Natural killer cell treated with Interleukin-12 subunit alpha and Interleukin-12 subunit beta and Interleukin-15 and Interleukin-18, amount 100 ng/mL, for 72 hours (primary cell): ENCODE measurements at places on chromosomes 11 and 22. TPM values are rescaled to one million over a fixed set of nuclear protein-coding genes. Genes with fewer than 3 reads are reported as not detected.
A peak's percentile ranks its signal among the peaks of the same experiment; 100 is the strongest.

TMEM191B gene
- total RNA-seq = 2.2 TPM

SYT7 gene
- total RNA-seq = not detected

DEUP1 gene
- total RNA-seq = not detected

NKAPD1 gene
- total RNA-seq = 21.1 TPM

IFT27 gene
- total RNA-seq = 23.3 TPM

FADS1 gene
- 50.4 TPM for total RNA-seq

AGBL2 gene
- total RNA-seq = 2.4 TPM

TMEM151A gene
- not detected for total RNA-seq

DNA sequence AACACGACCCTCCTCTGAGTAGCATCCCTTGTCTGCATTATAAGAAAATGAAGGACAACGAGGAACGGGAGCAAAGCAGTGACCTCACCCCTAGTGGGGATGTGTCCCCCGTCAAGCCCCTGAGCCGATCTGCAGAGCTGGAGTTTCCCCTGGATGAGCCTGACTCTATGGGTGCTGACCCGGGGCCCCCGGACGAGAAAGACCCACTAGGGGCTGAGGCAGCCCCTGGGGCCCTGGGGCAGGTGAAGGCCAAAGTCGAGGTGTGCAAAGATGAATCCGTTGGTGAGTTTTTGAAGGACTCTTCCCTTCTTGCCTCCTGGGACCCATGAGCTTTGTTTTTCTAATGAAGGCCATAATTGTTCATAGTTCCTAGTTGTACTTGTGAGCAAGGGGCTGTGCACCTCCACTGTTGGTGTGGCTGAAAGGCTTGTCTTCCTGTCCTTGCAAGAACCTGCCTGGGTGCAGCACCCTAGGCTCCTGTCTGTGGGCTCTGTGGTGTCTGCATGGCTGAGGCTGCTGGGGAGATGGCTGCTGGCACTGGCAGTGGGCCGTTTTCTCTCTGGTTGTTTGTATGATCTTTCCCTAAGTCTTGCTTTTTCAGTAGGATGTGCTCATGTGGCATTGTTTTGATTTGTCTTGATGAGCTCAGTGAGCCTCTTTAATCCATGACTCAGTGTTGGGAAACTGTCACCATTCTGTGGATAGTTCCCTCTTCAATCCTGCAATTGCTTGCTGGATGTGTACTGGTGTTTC, 10.1 kb downstream of the DGCR8 start:
- DNase-seq = peak; percentile 40

DNA sequence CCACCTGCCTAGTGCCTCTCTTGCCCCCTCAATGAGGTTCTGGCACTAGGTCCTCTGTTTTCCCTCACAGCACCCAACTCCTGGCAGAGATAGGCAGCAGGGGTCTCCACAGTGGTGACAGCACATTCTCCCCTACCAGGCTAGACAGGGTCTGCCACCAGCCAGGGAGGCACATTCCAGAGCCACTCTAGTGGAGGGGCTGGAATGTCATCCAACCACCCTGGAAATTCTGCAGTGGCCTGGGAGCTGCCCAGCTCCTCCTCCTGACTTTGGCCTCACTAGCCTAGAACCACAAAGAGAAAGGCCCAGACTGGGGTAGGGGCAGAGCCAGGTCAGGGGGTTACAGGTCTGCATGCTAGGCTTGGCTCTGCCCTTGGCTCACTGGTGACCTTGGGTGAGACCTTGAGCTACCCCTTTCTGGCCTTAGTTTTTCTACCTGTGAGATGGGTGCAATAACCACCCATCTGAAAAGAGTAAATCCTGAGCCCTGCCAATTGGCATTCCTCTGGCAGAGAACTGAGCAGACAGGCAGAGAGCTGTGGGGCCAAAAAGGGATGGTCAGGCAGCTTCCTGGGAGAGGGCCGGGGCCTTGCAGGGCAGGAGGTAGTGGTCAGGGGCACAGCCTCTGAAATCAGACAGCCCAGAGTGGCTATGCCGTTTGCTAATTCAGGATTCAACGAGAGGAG, 7.1 kb downstream of the P2RY2 start:
- no peak for DNase-seq

- no peak for DNase-seq
These were observed 13.1 kb downstream of the SYNGR1 start for GRCh38 chr22:39362932-39363331.

DNA sequence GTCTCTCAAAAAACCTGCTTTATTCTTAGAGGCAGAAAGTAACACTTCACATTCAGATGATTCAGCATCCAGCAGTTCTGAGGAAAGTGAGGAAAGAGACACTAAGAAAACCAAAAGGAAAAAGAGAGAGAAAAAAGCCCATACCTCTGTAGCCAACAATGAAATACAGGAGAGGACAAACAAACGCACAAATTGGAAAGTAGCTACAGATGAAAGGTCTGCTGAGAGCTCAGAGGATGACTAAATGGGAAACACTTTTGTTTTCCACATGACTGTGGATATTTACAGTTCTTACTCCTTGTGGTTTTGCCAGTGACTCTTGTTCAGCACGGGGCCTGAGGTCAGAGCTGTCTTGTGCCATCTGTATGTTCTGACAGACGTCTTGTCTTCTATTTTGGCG, 3.8 kb downstream of the TIMM8B start:
- no peak for DNase-seq

- no peak for DNase-seq
These were observed 111.7 kb downstream of the BUD13 start for GRCh38 chr11:116661056-116661455.

- DNase-seq = no peak
These were observed 3.4 kb upstream of the POU2AF1 start for GRCh38 chr11:111382451-111382850.

DNA sequence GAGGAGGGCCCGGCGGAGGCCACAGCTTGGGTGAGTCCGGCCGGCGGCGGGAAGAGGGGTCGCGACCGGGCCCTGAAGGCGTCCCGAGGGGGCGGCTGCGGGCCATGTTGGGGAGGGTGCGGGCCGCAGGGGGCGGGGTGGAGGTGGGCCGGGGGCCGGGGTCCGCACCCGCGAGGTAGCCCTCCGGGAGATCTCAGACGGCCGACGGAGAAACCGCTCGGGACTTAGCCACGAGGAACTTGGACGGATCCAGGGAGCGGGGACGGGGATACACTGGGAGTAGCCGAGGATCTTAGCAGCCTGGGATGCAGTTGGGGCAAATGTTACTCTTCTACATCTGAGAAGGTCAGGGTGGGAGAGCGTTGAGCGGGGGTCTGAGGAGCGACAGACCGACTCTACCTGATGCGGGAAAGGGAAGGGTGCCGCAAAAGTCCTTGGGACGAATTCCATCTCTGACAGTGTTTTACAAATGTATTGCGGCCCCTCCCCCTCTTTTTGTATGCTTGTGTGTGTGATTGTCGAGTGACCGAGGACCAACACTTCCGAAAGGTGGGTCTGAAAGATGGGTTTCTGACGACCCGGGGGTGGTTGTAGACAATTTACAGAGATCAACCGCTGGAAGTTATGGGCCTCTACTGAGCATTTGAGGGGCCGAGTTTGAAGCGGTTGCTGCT, 658 bp downstream of the STIP1 start:
- no peak for DNase-seq

DNA sequence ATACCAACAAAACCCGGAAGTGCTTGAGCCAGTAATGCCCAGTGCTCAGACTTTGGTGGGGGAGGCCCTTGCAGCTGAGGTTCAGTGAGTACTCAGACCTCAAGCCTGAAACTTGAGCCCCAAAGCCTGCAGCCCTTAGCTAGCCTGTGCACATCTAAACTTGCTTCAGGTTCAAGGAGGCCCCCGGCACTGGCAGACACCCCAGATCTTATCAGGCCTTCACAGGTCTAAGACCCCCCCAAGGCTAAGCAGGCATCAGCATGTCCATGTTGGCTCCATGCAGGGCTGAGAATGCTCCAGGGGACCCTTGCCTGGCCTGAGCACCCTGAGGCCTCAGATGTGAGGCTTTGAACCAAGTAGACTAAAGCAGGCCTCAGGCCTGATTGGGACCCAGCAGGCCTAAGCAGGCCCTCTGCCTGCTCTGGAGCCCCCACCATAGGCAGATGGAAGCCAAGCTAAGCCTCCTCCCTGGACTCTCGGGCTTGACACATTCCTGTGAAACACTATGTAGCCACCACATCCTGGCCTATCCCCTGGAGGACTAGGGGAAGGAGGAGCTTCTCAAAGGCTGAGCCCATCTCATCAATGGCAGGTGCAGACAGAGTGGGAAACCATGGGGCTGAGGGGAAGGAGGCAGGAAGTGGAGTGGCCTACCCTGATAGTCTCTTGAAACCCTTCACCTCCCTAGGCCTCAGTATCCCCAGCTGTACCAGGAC, 1.2 kb upstream of the CASTOR1 start:
- no peak for DNase-seq

- peak; percentile 57 for DNase-seq
These were observed 8.8 kb downstream of the OSBPL5 start for GRCh38 chr11:3156282-3156660.

GRCh38 chr22:19291218-19291579, 320 bp downstream of the CLTCL1 start:
- no peak for DNase-seq

GRCh38 chr11:62410972-62411371, 7.9 kb upstream of the SCGB1A1 start:
- peak; percentile 44 for DNase-seq

GRCh38 chr11:14435717-14436512, 63.7 kb downstream of the COPB1 start:
- no peak for DNase-seq

DNA sequence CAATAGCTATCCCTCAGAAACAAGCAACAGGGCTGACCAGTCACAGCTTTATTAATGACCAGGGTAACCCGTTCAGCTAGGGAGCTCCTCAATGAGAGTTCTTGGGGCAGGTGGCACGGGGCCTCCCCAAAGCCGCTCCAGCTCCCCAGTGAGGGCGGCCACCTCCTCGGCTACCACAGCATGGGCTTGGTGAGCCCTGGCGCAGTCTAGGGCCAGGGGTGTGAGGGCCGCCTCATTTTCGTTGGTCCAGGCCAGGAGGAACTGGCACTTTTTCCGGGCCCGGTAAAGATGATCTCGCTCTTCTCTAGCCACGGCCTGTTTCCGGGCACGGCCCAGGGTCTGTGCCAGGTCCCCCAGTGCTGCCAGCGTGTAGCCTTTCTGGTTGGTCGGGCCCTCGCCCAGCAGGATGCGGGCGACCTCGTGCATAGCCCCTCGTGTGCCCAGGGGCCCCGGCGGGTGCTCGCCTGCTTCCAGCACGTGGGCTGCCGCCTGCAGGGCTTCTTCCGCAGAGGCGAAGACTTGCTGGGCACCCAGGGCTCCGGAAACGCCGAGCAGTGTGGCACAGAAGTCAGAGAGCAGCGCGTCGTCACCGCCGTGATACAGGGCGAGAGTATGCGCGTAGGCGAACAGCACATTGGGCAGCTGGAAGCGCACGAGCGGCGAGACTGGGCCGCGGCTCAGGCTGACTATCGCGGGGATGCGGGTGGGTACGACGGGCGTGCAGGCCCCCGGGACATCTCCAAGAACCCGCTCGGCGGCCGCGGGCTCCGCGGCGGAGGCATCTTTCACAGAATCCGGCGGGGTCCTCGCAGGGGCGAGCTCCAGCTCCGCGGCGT, 913 bp downstream of the ZNHIT2 start:
- no peak for DNase-seq

GRCh38 chr11:33761471-33761870, 12.8 kb downstream of the FBXO3 start:
- no peak for DNase-seq

DNA sequence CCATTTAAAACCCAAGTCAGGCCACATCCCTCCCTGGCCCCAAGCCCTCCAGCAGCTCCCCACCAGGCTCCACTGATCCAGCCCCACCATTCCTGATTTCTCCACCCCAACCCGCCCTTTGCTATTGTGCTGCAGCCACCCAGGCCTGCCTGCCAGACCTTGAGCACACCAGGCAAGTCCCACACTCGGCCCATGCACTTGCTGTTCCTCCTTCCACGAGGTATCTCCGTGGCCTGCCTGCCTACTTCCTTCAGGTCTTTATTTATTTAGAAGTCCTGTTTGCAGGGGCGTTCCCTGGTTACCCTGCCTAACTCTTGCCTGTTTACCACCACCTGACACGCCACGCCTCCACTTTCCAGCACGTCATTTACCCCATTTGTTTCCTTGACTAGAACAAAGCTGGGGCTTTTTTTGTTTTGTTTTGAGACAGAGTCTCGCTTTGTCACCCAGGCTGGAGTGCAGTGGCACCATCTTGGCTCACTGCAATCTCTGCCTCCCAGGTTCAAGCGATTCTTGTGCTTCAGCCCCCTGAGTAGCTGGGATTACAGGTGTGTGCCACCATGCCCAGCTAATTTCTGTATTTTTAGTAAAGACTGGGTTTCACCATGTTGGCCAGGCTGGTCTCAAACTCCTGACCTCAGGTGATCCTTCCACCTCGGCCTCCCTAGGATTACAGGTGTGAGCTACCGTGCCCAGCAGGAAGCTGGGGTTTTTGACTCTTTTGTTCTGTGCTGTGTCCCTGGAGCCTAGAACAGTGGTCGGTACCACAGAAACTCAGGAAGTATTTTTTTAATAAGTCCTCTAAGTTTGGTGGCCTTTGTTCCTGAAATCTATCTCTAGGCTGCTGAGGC, 6.7 kb downstream of the CENPM start:
- no peak for DNase-seq

- no peak for DNase-seq
These were observed 493.7 kb upstream of the CCDC90B start for GRCh38 chr11:83779876-83780275.

DNA sequence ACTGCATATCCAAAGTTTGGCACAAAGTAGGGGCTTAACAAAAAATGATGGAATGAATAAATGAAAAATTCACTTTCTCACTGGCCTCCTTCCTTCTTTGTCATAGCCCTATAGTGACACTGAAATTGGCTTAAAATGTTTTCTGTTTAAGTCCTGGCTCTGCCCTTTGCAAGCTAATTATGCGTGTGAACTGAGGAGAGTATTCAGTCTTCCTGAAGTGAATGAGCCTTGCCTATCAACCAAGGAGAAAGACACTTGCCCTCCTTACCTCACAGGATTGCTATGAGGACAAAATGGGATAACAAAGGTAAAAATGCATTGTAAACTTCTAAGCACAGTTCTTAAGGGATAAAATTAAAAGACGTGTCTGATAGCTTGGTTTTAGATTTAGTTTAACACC, 729.8 kb upstream of the ANO3 start:
- no peak for DNase-seq

DNA sequence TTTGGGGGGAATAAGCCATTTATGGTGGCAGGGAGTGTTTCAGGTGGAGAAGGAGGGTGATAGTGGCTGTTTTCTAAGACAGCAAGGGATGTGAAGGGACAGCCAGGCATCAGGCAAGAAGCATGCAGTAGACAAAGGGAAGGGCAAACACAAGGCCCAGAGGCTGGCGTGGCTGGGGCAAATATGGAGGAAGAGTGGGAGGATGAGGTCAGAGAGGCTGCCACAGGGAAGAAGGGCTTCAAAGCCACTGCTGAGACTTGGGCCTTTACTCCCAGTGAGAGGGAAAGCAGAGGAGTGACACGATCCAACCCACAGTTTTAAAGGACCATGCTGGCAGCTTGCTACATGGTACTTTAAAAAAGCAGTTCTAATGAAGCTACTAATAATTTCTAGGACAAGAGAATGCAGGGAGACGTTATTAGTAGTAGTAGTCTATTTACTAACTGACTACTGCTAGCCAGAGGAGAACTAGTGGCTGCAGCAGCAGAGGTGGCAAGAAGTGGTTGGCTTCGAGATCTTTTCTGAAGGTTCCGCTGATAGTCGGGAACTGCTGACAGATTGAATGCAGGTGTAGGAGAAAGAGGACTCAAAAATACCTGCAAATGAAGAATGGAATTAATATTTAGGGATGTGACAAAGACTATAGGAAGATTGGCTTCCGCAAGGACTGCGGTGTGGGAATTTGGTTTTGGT, 13.7 kb downstream of the KMT5B start:
- no peak for DNase-seq
